CD8-positive, alpha-beta T cell (primary cell): ENCODE measurements at places on chromosomes 11 and 22.

- no peak for DNase-seq
Measured at GRCh38 chr11:47366020-47366490, 12.3 kb downstream of the SPI1 start.

GRCh38 chr11:76578654-76579055 lies 91.9 kb downstream of the LRRC32 start:
- no peak for DNase-seq

- DNase-seq: no peak
Measured at GRCh38 chr11:36313750-36314433, 17.8 kb downstream of the PRR5L start.

- no peak for DNase-seq
Measured at GRCh38 chr11:6315811-6316425, 4.4 kb downstream of the CAVIN3 start.

- DNase-seq: no peak
Measured at GRCh38 chr11:113681711-113682413, 24.2 kb downstream of the TMPRSS5 start.

DNA sequence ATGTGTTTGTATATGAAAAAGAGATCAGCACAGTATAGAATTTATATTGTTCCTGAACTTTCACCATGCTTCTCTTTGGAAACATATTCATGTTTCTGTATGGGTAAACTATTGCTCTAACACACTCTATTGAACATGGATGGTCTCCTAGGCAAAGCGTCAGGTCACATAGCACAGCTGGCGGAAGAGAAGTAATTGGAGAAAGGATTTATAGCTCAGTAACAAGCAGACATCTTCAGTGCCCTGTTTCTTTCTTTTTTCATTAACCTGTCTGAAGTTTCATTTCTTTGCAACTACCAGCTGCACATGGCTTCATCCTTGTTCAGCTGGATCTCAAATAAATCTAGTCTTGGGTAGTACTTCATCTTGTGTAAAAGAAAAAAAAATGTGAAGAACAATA lies 84.4 kb upstream of the TRPC6 start:
- DNase-seq: no peak

GRCh38 chr11:118715837-118716260 lies 36.4 kb upstream of the TREH start:
- no peak for DNase-seq

GRCh38 chr11:46357483-46357936 lies 10.2 kb downstream of the DGKZ start:
- no peak for DNase-seq

DNA sequence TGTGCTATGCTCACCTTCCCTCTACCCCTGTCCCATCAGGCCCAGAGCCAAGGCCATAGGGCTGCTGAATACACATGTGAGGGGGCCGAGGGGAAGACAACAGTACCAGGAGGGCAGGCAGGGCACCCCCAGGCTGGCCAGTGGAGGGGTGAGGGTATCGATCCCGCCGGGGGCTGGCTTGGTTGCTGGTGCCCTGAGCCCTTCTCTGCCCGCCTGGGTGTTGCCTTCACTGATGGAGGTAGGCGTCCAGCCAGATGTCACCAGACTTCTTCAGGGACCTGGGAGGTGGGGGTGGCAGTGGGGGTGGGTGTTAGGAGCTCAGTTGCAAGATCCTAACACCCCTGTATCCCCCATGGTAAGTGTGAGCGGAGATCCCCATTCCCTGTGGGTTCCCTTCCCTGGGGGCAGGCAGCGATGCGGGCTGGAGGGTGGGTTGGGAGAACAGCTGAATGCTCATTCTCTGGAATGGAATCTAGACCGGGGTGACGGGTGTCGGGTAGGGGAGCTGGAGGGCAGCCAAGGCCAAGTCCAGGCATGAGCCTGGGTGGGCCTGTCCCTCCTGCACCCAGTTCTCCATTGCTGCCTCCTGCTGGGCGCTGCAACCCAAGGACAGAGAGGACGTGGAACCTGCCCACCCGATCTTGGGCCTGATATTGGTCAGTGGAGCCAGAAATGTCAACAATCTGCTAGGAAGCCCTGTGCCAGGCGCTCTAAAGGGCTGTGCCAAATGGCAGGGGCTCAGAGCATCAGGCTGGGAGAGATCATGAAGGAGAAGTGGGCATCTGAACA lies 17.6 kb downstream of the FADS3 start:
- DNase-seq: no peak
